ENCODE measurements at places on chromosomes 13 and 19.

DNA sequence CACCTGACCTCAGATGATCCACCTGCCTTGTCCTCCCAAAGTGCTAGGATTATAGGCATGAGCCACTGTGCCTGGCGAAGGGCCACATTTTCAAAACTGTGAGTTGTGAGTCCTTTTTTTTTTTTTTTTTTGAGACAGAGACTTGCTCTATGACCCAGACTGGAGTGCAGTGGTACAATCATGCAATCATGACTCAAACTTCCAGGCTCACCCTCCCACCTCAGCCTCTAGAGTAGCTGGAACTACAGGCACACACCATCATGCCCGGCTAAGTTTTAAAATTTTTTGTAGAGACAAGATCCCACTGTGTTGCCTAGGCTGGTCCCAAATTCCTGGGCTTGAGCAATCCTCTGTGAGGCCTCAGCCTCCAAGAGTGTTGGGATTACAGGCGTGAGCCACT is 3.8 kb upstream of the MYPOP start:
- H3K27me3 ChIP-seq, result no peaks in the 10 kb centered on the region
- no peaks in the 10 kb centered on the region for H3K4me1 ChIP-seq
- peaks cover 5% of the 10 kb centered on the region for H3K36me3 ChIP-seq
- DNase-seq, result no peak
- no peak overlapping the region for H3K27ac ChIP-seq

GRCh38 chr19:7736148-7736547 is 4.2 kb upstream of the CLEC4G start:
- H3K4me3 ChIP-seq, result no peak overlapping the region
- no peak for DNase-seq
- H3K36me3 ChIP-seq, result no peaks in the 10 kb centered on the region
- H3K27me3 ChIP-seq, result no peaks in the 10 kb centered on the region

GRCh38 chr13:73989244-73989843 is 144.9 kb downstream of the KLF12 start:
- H3K36me3 ChIP-seq, result no peaks in the 10 kb centered on the region
- no peak for DNase-seq
- no peaks in the 10 kb centered on the region for H3K27me3 ChIP-seq
- H3K4me3 ChIP-seq, result no peak overlapping the region

DNA sequence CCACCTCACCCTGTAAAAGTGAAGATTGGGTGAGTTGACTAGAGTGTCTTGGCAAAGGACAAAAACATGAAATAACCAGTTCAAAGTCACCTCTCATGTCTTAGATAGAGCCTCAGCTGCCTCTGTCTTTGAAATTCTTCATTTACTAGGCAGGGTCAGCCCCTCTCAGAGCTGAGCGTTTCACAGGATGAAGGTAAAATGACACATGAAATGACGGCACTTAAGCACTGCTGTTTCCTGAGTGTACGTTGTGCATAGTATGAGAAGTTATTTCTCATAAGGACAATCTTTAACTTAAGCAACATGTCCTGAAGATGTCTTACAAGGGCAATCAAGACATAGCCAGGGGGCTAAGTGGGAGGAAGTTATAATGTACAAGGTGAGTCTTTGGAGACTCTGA is 32.3 kb upstream of the SLC10A2 start:
- no peak overlapping the region for H3K27ac ChIP-seq
- no peaks in the 10 kb centered on the region for H3K4me1 ChIP-seq
- H3K4me3 ChIP-seq, result no peak overlapping the region

GRCh38 chr19:1102407-1103131 is 1.2 kb upstream of the GPX4 start:
- no peaks in the 10 kb centered on the region for H3K27me3 ChIP-seq
- DNase-seq, result no peak
- peak overlapping the region; percentile 79 for H3K27ac ChIP-seq

GRCh38 chr19:7292950-7293761 is 1.1 kb downstream of the INSR start:
- no peaks in the 10 kb centered on the region for H3K36me3 ChIP-seq
- H3K27me3 ChIP-seq, result no peaks in the 10 kb centered on the region
- peak; percentile 14 for DNase-seq
- H3K27ac ChIP-seq, result no peak overlapping the region
- peaks cover 7% of the 10 kb centered on the region for H3K4me1 ChIP-seq

DNA sequence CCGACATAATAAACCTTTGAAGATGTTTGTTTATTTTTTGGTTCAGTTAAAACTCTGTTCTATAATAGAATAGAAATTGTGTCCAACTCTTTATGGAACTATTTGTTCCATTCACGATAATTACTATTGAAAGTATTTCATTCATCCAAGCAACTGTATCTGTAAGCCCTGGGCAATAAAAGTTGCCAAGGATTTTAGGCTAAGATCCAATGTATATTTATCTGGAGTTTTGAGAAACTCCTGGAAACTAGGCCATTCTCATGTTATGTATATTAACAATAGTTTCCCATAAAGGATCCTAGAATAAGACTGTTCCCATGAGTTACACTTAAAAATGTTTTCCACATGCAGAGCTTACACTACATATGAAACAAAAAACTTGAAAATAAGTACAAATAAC is 261.6 kb downstream of the SLITRK6 start:
- no peaks in the 10 kb centered on the region for H3K27me3 ChIP-seq
- no peak overlapping the region for H3K27ac ChIP-seq

- DNase-seq, result no peak
- H3K27me3 ChIP-seq, result no peaks in the 10 kb centered on the region
- H3K27ac ChIP-seq, result peak overlapping the region; percentile 93
- no peaks in the 10 kb centered on the region for H3K36me3 ChIP-seq
- H3K4me3 ChIP-seq, result no peak overlapping the region
These were observed 5.6 kb downstream of the KLF16 start for GRCh38 chr19:1857648-1858326.

GRCh38 chr19:10681658-10682057 is 19.6 kb upstream of the QTRT1 start:
- H3K27me3 ChIP-seq, result no peaks in the 10 kb centered on the region
- no peak overlapping the region for H3K27ac ChIP-seq

DNA sequence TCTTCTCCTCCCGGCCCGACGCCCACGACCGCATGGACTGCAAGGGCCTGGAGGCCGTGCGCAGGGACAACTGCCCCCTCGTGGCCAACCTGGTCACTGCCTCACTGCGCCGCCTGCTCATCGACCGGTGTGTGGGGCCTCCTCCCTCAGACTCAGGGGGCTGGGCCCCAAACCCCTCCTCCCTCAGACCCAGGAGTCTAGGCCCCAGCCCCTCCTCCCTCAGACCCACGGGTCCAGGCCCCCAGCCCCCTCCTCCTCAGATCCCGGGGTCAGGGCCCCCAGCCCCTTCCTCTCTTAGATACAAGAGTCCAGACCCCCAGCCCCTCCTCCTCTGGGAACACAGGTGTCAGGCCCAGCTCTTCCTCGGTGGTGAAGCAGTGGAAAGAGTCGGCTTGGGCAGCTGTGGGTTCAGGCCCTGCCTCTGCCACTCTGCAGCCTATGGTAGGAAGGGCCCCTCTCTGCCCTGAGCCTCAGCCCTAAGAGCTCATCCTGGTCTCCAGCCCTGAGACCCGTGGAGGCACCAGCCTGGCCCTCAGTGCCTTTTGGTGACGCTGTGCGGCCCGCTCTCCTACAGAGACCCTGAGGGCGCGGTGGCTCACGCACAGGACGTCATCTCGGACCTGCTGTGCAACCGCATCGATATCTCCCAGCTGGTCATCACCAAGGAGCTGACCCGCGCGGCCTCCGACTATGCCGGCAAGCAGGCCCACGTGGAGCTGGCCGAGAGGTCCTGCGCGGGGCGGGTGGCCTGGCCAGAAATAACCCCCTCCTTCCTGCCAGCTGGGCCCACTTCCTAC is 3.7 kb upstream of the SPIB start:
- H3K4me1 ChIP-seq, result no peaks in the 10 kb centered on the region
- no peak overlapping the region for H3K4me3 ChIP-seq
- no peak overlapping the region for H3K27ac ChIP-seq
- peaks cover 7% of the 10 kb centered on the region for H3K36me3 ChIP-seq
- peak; percentile 45 for DNase-seq

DNA sequence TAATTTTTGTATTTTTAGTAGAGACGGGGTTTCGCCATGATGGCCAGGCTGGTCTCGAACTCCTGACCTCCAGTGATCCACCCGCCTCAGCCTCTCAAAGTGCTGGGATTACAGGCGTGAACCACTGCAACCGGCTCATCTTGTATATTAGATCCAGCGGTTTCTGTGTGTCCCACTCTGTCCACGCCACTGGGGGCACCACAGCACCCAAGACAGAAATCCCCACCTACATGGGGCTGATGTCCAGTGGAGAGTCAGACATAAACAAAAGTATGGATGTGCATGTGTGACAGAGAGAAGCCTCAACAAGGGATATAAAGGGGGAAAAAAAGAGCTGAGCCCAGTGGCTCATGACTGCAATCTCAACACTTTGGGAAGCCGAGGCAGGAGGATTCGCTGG is 65.8 kb upstream of the ADGRE5 start:
- no peak for DNase-seq
- no peak overlapping the region for H3K4me3 ChIP-seq
- H3K36me3 ChIP-seq, result no peaks in the 10 kb centered on the region
- no peaks in the 10 kb centered on the region for H3K27me3 ChIP-seq
- no peaks in the 10 kb centered on the region for H3K4me1 ChIP-seq

DNA sequence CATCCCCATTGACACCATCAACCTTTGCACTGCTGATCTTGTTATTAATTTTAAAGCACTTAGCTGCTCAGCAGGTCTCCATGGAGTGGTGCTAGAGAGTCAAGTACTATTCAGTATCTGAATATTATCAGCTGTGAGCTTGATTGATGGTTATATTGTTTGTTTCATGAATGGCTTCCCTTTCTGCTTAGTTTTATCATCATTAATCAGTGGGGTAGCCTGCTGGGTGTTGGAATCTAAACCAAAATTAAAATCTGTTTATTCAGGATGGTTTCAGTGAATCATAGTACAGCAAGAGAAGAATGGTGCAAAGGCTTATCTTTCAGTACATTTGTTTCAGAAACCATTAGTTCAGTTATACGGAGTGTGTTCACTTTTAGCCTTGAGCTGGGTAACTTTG is 42.5 kb upstream of the SCEL start:
- no peak overlapping the region for H3K4me3 ChIP-seq
- H3K27me3 ChIP-seq, result no peaks in the 10 kb centered on the region
- no peak overlapping the region for H3K27ac ChIP-seq
- peak; percentile 22 for DNase-seq
- H3K36me3 ChIP-seq, result no peaks in the 10 kb centered on the region

- H3K4me3 ChIP-seq, result peak within 1 kb of the TSS; percentile 54
- H3K36me3 ChIP-seq, result no peaks in the 10 kb centered on the region
- H3K4me1 ChIP-seq, result peaks cover 6% of the 10 kb centered on the region
These were observed at the start of gene ZNF677 for GRCh38 chr19:53254411-53255341. TSS of gene ZNF677 (minus strand) at chr19:53254873. CDS start at chr19:53251550, 3,323 bp downstream.

GRCh38 chr13:59865398-59865797 is 298.3 kb downstream of the DIAPH3 start:
- no peak overlapping the region for H3K27ac ChIP-seq
- no peaks in the 10 kb centered on the region for H3K36me3 ChIP-seq
- H3K4me1 ChIP-seq, result no peaks in the 10 kb centered on the region
- H3K27me3 ChIP-seq, result no peaks in the 10 kb centered on the region
- no peak for DNase-seq
- no peak overlapping the region for H3K4me3 ChIP-seq

DNA sequence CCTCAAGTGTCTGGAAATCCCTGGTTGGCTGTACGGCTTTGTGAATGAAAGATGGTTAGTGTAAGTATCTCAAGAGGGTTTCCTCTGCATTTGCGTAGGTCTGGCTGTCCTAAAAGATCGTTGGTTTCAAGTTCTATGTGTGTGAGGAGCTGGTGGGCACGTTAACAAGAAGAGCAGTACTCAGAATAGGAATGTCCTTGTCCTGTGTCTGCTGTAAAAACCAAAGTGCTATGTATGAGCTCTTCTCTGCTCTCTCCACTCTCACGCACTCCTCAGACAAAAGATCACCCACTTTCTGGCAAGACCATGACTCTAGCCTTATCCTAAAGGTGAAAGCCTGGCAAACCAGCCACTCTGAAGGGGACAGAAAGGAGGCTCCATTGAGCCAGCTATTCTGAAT is 39.1 kb downstream of the USP12 start:
- peaks cover 14% of the 10 kb centered on the region for H3K4me1 ChIP-seq
- DNase-seq, result no peak

DNA sequence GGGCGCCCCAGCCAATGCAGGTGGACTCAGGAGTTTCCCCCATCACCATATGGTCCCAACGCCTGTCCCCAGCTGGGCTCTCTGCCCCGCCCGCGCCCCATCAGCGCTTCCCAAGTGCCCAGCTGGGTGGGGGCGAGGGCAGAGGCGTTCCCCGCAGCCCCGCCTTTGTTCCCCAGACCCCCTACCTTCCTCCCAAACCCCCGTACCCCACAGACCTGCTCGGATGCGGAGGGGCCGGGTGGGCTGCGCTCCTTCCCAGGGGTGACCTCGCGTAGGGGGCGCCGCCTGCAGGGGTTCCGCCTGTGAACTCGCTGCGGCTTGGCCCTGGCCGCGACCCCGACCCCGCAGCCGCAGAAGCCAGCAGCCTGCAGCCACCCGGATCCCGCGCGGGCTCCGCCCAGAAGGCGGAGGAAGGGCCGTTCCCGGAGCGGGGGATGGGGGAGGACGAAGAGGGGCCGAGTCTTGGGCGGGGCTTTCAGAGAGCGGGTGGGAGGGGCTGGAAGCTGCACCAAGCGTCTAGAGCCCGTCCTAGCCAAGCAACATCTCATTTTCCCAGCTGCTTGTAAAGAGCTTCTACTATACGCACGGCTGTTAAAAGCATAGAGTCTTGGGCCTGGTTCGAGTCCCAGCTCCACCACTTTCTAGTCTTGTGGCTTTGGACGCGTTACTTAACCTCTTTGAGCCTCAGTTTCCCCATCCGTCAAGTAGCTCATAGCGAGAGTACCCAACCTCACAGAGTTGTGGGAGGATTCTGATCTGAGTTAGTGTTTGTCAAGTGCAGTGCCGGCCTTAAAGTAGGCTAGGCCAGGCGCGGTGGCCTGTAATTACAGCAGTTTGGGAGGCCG is at the start of gene RAB3D:
TSS of gene RAB3D (minus strand) at position 404 of the 845 bp plus-strand sequence. CDS start 2,258 bp downstream, outside the sequence.
- peak; percentile 32 for DNase-seq
- H3K27ac ChIP-seq, result peak within 1 kb of the TSS; percentile 63
- peaks cover 6% of the 10 kb centered on the region for H3K36me3 ChIP-seq
- peaks cover 28% of the 10 kb centered on the region for H3K4me1 ChIP-seq
- no peaks in the 10 kb centered on the region for H3K27me3 ChIP-seq

- H3K27me3 ChIP-seq, result no peaks in the 10 kb centered on the region
- no peaks in the 10 kb centered on the region for H3K4me1 ChIP-seq
- no peaks in the 10 kb centered on the region for H3K36me3 ChIP-seq
These were observed 23.2 kb upstream of the MTUS2 start for GRCh38 chr13:28796938-28797257.

DNA sequence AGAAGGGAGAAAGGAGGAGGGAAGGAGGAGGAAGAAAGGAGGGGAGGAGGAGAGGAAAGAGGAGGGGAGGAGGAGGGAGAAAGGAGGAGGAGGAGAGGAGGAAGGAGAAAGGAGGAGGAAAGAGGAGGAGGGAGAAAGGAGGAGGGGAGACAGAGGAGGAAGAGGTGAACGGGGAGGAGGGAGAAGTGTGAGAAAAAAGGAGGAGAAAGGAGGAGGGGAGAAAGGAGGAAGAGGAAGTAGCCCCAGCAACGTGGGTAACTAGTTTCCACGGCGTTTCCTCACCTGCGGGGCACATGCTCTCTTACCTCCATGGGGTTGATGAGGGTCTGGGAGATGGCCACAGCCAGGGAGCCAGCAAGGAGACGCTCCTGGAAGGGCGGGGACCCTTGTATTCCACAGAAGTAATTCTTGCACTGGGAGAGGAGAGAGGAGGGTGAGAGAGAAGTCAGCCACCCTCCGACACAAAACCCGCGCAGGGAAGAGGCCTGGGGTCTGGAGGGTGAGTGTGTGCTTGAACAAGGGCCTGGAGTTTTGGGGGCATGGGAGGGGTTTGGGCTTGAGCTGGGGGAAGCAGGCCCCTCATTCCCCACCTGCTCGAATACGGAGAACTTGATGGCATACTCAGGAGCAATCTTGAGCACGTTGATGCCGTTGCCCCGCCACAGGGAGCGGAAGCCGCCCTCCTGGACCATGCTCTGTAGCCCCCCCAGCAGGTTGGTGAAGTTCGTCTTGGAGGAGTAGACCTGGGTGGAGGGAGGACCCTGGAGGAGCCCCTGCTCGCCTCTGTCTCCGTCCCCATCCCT is 3.9 kb downstream of the SLC25A41 start:
- no peak overlapping the region for H3K4me3 ChIP-seq
- no peak overlapping the region for H3K27ac ChIP-seq
- H3K27me3 ChIP-seq, result no peaks in the 10 kb centered on the region

Data from naive thymus-derived CD4-positive, alpha-beta T cell (primary cell).